ENCODE measurements at places on chromosomes 2 and 18. TPM values are rescaled to one million over a fixed set of nuclear protein-coding genes. Genes with fewer than 3 reads are reported as not detected.
A peak's percentile ranks its signal among the peaks of the same experiment; 100 is the strongest.

DNA sequence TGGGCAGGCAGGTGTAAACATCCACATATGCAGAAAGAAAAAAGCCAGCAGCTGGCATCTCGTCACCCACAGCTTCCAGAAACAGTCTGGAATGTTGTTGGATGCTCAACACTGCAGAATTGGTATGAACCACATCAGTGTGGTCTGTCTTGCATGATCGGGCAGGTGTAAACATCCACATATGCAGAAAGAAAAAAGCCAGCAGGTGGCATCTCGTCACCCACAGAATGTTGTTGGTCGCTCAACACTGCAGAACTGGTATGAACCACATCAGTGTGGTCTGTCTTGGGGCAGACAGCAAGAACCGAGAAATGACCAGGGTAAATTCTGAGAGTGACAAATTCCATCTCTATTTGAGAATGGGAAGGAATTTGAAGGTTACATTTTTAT is 39.6 kb downstream of the DOCK10 start:
- peak; percentile 19 for DNase-seq

- no peak for DNase-seq
Observed at GRCh38 chr2:132638313-132639040, 31.5 kb downstream of the LYPD1 start.

DNA sequence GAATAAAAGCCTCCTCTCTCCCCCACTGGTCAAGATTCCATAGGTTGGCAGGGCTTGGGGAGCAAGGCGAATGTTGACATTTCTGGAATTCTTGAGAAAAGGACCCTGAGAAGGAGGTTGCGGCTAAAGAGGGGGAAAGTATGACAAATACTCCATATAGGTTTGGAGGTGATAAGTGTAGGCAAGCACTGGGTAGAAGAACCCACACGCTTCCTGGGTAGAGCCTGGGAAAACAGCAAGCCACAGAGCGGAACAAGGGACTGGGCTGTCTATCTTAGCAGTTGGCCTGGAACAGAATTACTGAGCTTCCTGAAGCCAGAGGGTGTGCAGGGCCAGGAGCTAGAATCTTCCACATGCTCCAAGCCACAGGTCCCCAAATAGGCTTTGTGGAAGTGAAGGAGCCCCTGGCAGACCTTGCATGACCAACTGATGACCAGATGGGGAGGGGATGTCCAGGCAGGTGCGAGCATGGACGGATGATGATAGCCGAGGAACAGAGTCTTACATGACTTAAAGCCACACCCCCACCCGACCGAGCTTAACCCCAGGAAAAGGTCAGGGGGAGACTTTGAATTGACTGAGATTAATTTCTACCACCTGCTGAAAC is 9.9 kb downstream of the PRKAG3 start:
- no peak for DNase-seq

DNA sequence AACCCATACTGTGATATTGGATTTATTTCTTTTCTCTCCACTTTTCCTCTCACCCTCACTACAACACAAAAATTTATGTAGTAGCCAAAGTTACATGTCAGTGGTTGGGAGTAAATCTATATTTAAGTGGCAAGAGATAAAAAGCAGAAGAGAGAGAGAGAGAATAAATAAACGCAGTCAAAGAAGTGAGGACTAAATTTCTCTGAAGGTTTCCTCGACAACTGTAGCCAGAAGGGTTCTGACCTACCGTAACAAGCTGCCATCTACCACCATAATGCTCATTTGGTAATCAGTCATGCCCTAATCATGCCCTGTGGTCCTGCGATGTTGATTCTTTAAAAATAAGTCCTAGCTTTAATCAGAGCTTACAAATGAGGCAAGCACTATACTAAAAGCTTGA is 9.1 kb downstream of the ARHGAP28 start:
- DNase-seq: no peak

GRCh38 chr18:76955524-76956170 is 133.3 kb downstream of the ZNF236 start:
- DNase-seq: no peak

GRCh38 chr2:141929331-141930252 is 201.2 kb downstream of the LRP1B start:
- DNase-seq: no peak

DNA sequence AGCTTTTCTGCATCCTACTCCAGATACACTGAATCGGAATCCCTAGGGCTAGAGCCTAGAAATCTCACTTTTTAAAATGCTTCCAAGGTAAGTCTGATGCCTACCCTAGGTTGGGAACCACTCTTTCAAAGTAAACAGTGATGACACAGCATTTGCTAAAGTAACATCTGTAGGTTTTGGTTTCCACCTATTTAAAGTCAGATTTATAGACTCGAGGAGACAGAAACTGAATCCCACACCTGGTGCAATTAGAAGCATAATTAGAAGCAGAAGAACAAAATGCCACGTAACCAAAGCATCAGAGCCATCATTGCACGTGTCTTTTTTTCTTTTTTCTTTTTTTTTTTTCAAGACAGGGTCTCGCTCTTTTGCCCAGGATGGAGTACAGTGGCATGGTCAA is 40.9 kb downstream of the PDK1 start:
- no peak for DNase-seq

GRCh38 chr2:160294339-160294803 is 94.3 kb upstream of the ITGB6 start:
- DNase-seq: no peak

CPLX4 gene
- not detected for polyA plus RNA-seq

PROC gene
- not detected for polyA plus RNA-seq

NFE2L2 gene
- polyA plus RNA-seq: 39.6 TPM

MAPRE2 gene
- polyA plus RNA-seq: 66.5 TPM

DSG2 gene
- polyA plus RNA-seq: not detected
